ENCODE measurements at places on chromosomes 13 and 19.

GRCh38 chr13:110001670-110002275 lies 215.4 kb upstream of the IRS2 start:
- DNase-seq: no peak

DNA sequence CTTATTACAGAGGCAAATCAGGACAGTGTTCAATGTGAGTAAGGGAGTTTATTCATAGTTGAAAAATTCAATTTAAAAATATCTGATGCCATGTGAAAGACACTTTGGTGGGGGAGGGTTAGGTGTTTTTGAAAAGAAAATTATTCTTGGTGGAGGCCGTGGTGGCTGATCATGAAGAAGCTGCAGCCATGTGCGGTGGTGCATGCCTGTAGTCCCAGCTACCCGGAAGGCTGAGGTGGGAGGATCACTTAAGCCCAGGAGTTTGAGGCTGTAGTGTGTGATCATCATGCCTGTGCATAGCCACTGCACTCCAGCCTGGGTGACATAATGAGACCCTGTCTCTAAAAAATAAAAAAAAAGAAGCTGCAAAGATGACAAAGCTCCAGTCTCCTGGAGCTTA lies 28.6 kb downstream of the WDFY2 start:
- DNase-seq: no peak

GRCh38 chr19:54622431-54622830 lies 7.9 kb upstream of the LILRB1 start:
- no peak for DNase-seq

- no peak for DNase-seq
These were observed 14.1 kb downstream of the PTPRS start for GRCh38 chr19:5326545-5326944.

DNA sequence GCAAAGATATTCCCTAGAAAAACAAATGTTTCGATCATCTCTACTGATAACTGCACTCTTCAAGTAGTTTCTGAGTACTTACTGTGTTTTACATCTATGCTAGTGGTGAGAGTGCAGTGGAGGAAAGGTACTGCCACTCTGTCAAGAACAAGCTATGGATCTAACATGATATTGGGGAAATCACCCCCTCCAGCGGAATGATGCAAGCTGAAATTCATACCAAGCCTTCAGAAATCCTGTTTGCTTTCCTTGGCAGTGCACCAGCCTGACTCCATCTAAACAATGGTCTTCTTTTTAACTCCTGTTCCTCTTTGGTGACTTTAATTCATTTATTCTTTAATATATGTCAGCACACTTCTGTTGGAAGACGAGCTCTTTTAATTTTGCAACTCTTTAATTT lies 238.0 kb downstream of the PCDH9 start:
- DNase-seq: no peak

DNA sequence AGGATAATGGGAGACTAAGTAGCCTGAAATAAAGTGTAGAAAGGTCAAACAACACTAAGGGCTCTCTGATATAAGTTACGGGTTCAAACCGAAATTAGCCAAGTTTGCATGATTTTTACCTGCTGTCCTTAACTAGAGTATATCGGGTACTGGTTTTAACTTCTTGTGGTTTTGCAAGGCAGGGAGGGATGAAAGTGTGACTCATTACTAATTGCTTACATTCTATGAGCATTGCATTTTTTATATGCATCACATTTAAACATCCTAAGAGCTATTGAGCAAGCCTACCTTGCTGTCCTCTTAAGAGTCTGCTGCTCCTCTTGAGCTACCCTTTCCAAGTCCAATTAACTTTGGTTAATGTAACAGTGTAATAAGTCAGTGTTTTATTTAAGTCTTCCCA lies 415.4 kb downstream of the SLITRK5 start:
- no peak for DNase-seq

DNA sequence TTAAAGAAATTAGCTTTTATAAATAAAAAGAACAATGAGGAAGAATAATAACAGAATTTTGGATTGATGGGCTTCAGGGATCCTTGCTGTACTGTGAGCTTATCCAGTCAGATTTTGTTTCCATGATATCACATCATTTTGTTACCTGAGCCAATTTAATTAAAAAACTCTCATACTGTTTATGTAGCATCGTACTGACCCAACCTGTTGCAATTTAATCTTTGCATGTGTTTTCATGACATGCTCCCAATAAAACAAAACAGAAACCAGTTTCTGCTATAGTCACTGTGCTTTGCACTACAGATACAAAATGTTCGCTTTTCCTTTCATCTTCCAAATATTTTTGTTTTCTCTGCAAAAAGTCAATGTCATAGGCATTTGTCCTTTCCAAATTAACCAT lies 109.7 kb upstream of the RNF113B start:
- no peak for DNase-seq

GRCh38 chr13:30159446-30159839 lies 147.9 kb downstream of the KATNAL1 start:
- no peak for DNase-seq

DNA sequence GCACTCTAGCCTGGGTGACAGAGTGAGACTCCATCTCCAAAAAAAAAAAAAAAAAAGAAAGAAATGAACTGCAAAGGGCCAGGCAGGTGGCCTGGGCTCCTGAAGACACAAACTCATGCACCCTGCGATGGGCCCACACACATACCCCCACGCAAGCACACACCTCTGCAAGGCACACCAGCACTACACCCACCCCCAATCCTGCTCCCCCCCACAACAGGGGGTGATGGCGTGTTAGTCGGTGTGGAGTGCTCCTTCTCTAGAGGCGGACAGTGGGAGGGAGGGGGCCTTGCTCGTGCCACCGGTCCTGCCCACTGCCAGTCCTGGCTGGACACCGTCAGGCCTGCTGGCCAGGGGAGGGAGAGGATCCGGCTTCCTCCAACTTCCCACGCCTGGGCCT lies 1.6 kb upstream of the SLC8A2 start:
- DNase-seq: no peak

DNA sequence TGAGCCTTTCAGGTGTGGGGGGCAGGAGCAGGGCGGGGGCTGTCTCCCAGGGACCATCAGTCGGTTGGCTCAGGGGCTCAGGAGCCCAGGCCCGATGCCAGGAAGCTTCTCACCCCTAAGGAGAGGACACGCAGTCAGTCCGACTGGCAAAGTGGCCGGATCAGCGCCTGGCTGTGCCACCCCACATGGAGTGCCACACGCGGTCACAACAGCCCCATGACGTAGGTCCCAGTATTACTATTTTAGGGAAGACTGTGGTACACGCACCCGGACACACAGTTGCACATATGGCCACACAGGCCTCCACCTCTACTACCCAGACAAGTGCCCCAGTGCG lies 29.3 kb upstream of the GRTP1 start:
- no peak for DNase-seq

DNA sequence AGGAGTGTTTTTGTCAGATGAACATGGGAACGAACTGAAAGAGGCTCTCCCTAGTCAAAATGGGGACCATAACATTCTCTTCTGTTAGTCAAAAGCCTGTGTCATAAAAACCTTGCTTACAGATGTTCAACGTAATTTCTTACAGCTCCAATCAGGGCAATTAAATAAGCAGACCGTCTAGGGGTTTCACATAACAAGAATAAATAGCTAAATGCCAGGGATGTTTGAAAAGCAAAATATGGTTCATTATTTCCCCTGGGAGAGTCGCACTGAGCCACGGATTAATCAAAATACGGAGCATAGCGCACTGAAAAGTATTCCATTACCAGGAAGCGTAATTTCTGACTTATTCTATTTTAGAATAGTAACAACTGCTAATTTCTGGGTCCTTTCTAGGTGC lies 63.7 kb upstream of the MRI1 start:
- DNase-seq: no peak

All from NCI-H1417 (cell line).